Prostate gland (tissue), 2 donors: ENCODE measurements at places on chromosomes 2 and 18.

- H3K4me3 ChIP-seq: no peak overlapping the region
- H3K4me1 ChIP-seq: no peaks in the 10 kb centered on the region
- H3K27ac ChIP-seq: no peak overlapping the region
- no peaks in the 10 kb centered on the region for H3K27me3 ChIP-seq
These were observed 4.1 kb upstream of the SATB2 start for GRCh38 chr2:199461711-199462346.

DNA sequence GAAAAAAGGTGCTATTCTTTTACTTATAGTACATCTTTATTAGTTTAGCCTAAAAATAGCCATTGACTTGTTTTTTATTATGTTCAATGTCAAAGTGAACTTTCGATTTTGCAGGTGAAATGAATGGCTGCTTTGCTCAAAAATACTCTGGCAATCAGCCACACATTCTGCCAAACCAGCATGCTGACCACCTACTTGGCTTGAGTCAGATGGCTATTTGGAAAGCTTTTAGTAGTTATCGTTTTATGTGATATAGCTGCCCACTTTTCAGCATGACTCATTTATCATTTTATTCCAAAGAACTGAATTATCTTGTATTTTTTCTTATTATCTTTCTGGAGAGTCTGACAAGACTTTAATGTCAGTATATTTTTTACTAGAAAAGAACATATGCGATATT is 1615.8 kb upstream of the TMEFF2 start:
- no peak for DNase-seq
- no peaks in the 10 kb centered on the region for H3K4me1 ChIP-seq
- H3K36me3 ChIP-seq: no peaks in the 10 kb centered on the region
- no peaks in the 10 kb centered on the region for H3K27me3 ChIP-seq

- no peak for DNase-seq
- H3K27ac ChIP-seq: no peak overlapping the region
- no peaks in the 10 kb centered on the region for H3K36me3 ChIP-seq
- H3K27me3 ChIP-seq: no peaks in the 10 kb centered on the region
- no peaks in the 10 kb centered on the region for H3K4me1 ChIP-seq
These were observed 34.7 kb downstream of the LRRTM1 start for GRCh38 chr2:80269806-80270205.

GRCh38 chr2:38935568-38936172 is 46.0 kb downstream of the ARHGEF33 start:
- no peak overlapping the region for H3K4me3 ChIP-seq
- H3K4me1 ChIP-seq: no peaks in the 10 kb centered on the region
- H3K36me3 ChIP-seq: no peaks in the 10 kb centered on the region
- no peak overlapping the region for H3K27ac ChIP-seq
- DNase-seq: no peak
- H3K27me3 ChIP-seq: no peaks in the 10 kb centered on the region

DNA sequence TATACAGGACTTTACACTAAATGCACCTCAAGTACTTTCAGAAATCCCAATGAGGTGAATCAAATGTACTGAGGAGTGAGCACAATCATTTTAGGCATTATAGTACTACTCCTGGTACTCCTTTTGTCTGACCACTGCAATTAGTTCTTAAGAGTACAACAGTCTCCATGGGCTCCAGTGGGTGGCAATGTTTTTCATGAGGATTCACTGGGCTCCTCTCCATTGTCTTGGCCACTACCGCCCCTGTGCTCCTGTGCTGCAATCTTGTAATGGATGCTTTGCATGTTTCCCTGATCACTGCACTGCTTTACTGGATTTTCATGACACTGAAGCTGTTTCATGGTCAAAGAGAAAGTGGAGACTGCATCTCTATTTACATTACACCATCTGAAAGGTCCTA is 268.5 kb upstream of the ZSWIM2 start:
- no peaks in the 10 kb centered on the region for H3K36me3 ChIP-seq
- H3K27ac ChIP-seq: no peak overlapping the region
- no peak for DNase-seq
- no peaks in the 10 kb centered on the region for H3K4me1 ChIP-seq
- H3K4me3 ChIP-seq: no peak overlapping the region

- H3K27me3 ChIP-seq: no peaks in the 10 kb centered on the region
- no peak overlapping the region for H3K27ac ChIP-seq
These were observed 37.0 kb upstream of the IGFBP5 start for GRCh38 chr2:216732334-216732733.

DNA sequence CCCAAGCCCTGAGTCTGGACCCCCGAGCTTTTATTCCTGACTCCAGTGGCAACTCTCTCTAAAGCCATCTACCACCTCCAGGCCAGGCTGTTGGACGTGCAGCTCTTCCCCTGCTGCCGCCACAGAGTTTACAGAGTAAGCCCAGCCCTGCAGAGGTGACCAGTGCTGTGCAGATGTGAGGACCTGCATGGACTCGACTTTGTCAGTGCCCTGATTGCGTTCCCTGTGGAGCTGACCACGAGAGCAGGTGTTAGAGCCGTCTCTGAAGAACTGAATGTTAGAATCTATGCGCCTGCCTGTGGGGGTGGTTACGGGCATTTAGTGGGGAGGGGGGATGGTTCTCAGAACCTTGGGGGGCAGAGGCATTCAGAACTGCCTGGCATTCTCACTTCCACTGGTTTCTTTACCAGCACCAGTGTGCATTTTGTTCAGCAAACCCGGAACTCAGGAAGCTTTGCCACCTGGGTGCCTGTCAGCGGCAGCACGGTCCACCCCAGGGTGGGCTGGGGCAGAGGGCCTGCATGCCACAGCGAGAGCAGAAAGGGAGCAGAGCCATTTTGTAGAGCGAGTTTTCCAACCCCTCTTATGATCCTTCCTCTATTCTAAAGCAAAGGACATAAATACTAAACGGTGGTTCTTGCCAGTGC is 137.9 kb downstream of the KLHL29 start:
- H3K4me1 ChIP-seq: peaks cover 16% of the 10 kb centered on the region
- H3K36me3 ChIP-seq: no peaks in the 10 kb centered on the region
- H3K27ac ChIP-seq: peak overlapping the region; percentile 87
- H3K27me3 ChIP-seq: peaks cover 5% of the 10 kb centered on the region
- no peak overlapping the region for H3K4me3 ChIP-seq

- H3K4me3 ChIP-seq: no peak overlapping the region
- no peaks in the 10 kb centered on the region for H3K27me3 ChIP-seq
- no peaks in the 10 kb centered on the region for H3K4me1 ChIP-seq
- DNase-seq: peak; percentile 67
- H3K27ac ChIP-seq: no peak overlapping the region
- H3K36me3 ChIP-seq: no peaks in the 10 kb centered on the region
These were observed 161.9 kb upstream of the SKOR2 start for GRCh38 chr18:47413327-47413726.

GRCh38 chr2:168920504-168921157 is 19.5 kb downstream of the G6PC2 start:
- H3K27me3 ChIP-seq: no peaks in the 10 kb centered on the region
- no peaks in the 10 kb centered on the region for H3K4me1 ChIP-seq
- no peaks in the 10 kb centered on the region for H3K36me3 ChIP-seq
- H3K27ac ChIP-seq: no peak overlapping the region
- no peak for DNase-seq
- H3K4me3 ChIP-seq: no peak overlapping the region

- no peaks in the 10 kb centered on the region for H3K27me3 ChIP-seq
- H3K27ac ChIP-seq: no peak overlapping the region
These were observed 10.1 kb upstream of the IFIH1 start for GRCh38 chr2:162328424-162329157.

GRCh38 chr2:38808677-38809076 is 30.7 kb downstream of the GEMIN6 start:
- no peaks in the 10 kb centered on the region for H3K36me3 ChIP-seq
- no peak overlapping the region for H3K4me3 ChIP-seq
- H3K27me3 ChIP-seq: no peaks in the 10 kb centered on the region
- no peak for DNase-seq
- H3K4me1 ChIP-seq: no peaks in the 10 kb centered on the region

GRCh38 chr2:239108459-239108858 is 260.6 kb downstream of the TWIST2 start:
- no peaks in the 10 kb centered on the region for H3K27me3 ChIP-seq
- no peak overlapping the region for H3K27ac ChIP-seq
- H3K36me3 ChIP-seq: no peaks in the 10 kb centered on the region

DNA sequence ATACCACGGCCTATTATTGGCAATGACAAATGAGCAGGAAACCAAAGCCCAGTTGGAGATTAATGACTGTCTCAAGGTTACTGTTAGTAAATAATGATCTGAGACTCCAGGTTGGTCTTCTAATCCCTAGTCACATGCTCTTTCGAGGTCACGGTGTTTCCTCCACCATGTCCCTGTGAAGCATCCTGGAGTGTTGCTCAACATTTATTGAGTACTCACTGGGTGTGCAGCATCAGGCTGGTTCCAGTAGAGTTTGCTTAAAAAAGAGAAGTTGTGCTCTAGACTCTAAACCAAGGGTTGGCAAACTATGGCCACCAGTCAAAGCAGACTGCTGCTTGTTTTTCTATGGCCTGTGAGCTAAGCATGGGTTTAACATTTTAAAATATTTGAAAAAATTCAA is 263.8 kb upstream of the ATP5MC3 start:
- H3K27me3 ChIP-seq: peaks cover 4% of the 10 kb centered on the region
- no peak overlapping the region for H3K27ac ChIP-seq
- H3K4me3 ChIP-seq: no peak overlapping the region
- no peaks in the 10 kb centered on the region for H3K4me1 ChIP-seq
- DNase-seq: no peak
- H3K36me3 ChIP-seq: no peaks in the 10 kb centered on the region

DNA sequence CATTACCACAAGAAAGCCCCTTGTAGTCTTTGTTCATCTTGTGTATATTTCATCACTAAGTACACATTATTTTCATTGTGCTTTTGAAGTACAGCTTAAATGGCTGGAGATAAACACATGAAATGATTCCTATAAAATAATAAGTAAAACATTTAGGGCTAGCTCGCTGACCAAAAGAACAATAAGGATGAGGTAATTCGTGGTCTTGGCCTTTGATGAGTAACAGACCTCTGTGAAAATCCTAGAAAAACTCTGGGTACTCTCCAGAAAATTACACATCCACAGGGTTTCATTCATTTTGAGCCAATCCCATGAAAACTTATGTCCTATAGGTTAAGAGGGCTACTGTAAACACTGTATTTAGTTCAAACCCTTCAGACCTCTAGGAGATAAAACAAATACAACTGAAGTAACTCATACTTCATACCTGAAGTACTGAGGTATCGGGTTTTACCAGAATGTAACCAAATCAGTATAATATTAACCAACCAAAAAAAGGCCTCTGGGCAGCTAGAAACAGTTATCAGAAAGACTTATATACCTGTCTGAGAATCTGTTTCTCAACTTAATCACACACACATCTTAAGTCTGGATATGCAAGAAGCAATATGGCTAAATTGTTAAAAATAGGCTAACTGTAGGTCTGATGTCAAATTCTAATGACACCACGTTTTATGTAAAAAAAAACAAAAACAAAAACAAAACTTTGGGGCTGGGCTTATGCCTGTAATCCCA is 31.0 kb downstream of the CFAP36 start:
- no peaks in the 10 kb centered on the region for H3K27me3 ChIP-seq
- H3K27ac ChIP-seq: no peak overlapping the region
- no peaks in the 10 kb centered on the region for H3K4me1 ChIP-seq
- no peak overlapping the region for H3K4me3 ChIP-seq

DNA sequence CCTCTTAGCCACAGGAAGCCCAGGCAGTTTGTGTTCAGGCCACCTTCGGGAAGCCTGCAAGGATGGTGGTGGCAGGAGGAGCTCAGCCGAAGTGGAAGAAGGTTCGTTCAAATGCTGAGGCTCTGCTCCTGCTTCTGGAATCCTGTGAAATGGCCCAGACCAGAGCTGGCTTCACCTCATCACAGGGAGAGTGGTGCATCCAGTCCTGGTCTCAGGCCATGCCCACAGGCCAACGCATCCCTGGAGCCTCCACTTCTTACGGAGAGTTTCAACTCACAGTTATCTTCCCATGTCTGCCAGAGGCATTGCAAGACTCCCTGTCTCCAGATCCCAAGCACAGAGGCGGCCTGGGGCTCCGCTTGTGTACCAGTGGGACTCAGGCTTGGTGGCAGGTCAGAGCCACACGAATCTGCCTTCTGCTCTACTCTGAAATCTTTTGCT is 82.3 kb downstream of the NDUFA10 start:
- H3K27me3 ChIP-seq: no peaks in the 10 kb centered on the region
- peaks cover 2% of the 10 kb centered on the region for H3K4me1 ChIP-seq
- no peak overlapping the region for H3K4me3 ChIP-seq

DNA sequence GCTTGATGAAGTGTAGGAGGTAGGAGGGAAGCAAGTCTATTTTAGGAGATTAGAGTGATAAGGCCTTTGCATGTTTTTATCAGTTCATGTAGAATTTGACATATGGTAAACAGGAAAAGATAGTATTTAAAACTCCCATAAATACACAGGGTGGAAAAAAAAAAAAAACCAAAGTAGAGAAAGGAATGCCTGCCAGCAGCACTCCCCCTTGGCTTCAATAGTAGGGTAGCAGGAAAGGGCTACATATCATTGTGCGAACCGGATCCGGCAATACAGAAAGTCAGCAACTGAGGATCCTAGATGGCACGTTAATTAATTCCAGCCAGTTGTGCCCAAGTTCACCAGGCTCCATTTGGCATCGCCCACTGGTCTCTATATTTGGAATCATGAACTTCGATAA is 159.6 kb upstream of the SMIM21 start:
- no peaks in the 10 kb centered on the region for H3K27me3 ChIP-seq
- no peak for DNase-seq
- no peak overlapping the region for H3K27ac ChIP-seq

GRCh38 chr2:240397924-240398645 is 37.4 kb upstream of the GPC1 start:
- no peak overlapping the region for H3K27ac ChIP-seq
- H3K36me3 ChIP-seq: no peaks in the 10 kb centered on the region
- H3K4me1 ChIP-seq: no peaks in the 10 kb centered on the region
- H3K4me3 ChIP-seq: no peak overlapping the region
- DNase-seq: no peak

GRCh38 chr18:41436772-41437171 is 518.3 kb upstream of the PIK3C3 start:
- H3K4me1 ChIP-seq: no peaks in the 10 kb centered on the region
- H3K27ac ChIP-seq: no peak overlapping the region
- no peak overlapping the region for H3K4me3 ChIP-seq
- H3K27me3 ChIP-seq: no peaks in the 10 kb centered on the region
- H3K36me3 ChIP-seq: no peaks in the 10 kb centered on the region

GRCh38 chr2:30877833-30878232 is 70.6 kb upstream of the CAPN13 start:
- no peaks in the 10 kb centered on the region for H3K4me1 ChIP-seq
- no peak overlapping the region for H3K27ac ChIP-seq
- no peaks in the 10 kb centered on the region for H3K36me3 ChIP-seq
- no peak overlapping the region for H3K4me3 ChIP-seq

- H3K36me3 ChIP-seq: no peaks in the 10 kb centered on the region
- H3K27ac ChIP-seq: peak overlapping the region; percentile 56
- H3K27me3 ChIP-seq: no peaks in the 10 kb centered on the region
- no peak for DNase-seq
- no peaks in the 10 kb centered on the region for H3K4me1 ChIP-seq
- H3K4me3 ChIP-seq: no peak overlapping the region
These were observed 560 bp upstream of the DUSP2 start for GRCh38 chr2:96145848-96146152.

- H3K4me3 ChIP-seq: no peak overlapping the region
- no peaks in the 10 kb centered on the region for H3K36me3 ChIP-seq
- no peaks in the 10 kb centered on the region for H3K4me1 ChIP-seq
- H3K27ac ChIP-seq: no peak overlapping the region
- no peak for DNase-seq
These were observed 34.9 kb upstream of the COL5A2 start for GRCh38 chr2:189214484-189214883.

- peak overlapping the region; percentile 53 for H3K27ac ChIP-seq
- no peaks in the 10 kb centered on the region for H3K36me3 ChIP-seq
- no peaks in the 10 kb centered on the region for H3K27me3 ChIP-seq
These were observed 3.4 kb upstream of the DUSP2 start for GRCh38 chr2:96148410-96149217.
